Stimulated activated CD4-positive, alpha-beta T cell treated with anti-CD3 and anti-CD28 coated beads, Interleukin-15, amount 100 ng/mL, for 48 hours (primary cell): ENCODE measurements at places on chromosomes 7 and 10.

DNA sequence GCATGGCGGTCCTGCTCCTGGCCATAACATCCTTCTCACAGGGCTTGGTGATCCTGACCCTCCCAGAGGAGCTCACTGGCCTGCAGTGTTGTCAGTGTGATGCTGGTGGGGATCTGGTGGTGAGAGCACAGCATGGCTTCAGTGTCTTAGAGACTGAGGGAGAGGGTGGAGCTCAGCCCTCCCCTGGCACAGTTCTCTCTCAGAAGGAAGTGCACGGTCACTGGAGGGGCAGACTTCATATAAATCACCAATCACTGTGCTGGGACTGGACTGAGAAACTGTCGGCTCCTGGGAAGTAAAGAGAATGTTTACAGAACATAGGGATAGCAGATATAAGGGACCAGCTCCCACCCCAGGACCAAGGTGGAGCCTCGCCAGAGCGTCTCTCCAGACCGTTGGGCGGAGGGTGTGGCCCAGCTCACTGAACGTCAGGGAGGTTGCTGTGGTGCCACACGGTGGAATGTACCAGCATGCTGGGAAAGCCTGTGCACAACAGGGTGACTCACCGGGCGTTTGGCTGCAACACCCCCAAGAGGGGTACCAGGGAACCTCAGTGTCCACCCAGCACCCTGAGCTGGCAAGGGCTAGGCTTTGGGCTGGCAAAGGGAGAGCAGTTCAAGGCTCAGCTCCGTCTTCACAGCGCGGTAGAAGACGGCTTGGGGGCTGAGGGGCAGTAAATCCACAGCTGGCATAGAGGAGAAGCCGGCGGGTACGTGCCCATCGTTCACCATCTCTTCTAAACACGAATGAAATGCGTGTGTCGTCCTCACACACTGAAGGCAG lies 8.8 kb upstream of the GET4 start:
- DNase-seq = no peak

GRCh38 chr7:106883456-106884026 lies 18.5 kb downstream of the PIK3CG start:
- DNase-seq = no peak

GRCh38 chr10:184911-185310 lies 49.7 kb downstream of the ZMYND11 start:
- no peak for DNase-seq

DNA sequence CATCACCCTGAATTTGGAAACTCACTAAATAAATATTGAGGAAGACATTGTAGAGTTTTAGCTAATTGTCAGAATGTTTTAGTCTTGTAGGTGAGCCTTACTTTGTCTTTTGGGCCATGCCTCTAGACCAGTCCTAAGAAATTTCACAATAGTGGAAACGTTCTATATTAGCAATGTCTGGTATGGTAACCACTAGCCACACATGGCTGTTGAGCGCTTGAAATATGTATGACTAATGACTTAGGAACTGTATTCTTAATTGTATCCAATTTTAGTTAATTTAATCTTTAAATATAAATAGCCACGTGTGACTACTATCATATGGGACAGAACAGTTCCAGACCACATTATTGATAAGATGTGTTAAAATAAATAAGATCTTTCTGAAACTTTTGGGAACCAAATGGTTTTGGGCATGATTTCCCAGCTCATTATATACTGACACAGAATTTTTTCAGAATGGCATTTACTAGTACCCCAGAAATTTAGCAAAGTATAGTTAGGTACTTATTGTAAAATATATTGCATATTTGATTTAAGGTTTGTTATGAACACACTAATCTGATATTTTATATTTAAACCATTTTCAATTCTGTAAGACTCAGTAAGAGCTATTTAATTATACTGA lies 95.0 kb downstream of the VPS50 start:
- no peak for DNase-seq

- no peak for DNase-seq
Measured at GRCh38 chr7:129437190-129437589, 3.0 kb downstream of the STRIP2 start.

DNA sequence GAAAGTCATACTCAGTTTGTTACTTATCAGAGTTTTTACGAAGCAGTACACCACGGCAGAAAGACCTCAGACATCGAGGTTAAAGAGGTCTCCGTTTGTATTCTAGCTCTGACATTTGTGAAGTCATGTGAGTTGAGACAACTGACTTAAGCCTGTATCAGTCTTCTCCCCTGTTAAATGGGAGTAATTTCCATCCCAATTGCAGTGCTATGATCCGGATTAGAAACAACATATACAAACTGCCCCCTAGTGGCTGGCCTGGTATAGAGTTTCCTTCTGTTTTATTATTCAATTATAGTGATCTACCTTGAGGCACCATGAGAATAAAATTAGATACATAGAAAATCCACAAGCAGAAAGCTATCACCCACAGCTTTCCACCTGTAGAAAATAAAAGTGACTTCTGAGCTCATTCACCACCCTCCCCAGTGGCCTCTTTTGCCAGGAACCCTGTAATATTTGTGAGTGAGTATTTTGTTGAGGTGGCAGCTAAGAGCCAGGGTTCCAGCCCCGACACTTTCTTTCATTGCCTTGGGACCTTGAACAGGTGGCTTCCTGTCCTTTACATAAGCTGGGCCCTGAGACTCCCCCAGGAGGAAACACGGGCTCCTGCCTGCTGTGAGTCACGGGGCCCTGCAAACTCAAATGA lies 607.2 kb upstream of the MGMT start:
- DNase-seq = peak; percentile 4

DNA sequence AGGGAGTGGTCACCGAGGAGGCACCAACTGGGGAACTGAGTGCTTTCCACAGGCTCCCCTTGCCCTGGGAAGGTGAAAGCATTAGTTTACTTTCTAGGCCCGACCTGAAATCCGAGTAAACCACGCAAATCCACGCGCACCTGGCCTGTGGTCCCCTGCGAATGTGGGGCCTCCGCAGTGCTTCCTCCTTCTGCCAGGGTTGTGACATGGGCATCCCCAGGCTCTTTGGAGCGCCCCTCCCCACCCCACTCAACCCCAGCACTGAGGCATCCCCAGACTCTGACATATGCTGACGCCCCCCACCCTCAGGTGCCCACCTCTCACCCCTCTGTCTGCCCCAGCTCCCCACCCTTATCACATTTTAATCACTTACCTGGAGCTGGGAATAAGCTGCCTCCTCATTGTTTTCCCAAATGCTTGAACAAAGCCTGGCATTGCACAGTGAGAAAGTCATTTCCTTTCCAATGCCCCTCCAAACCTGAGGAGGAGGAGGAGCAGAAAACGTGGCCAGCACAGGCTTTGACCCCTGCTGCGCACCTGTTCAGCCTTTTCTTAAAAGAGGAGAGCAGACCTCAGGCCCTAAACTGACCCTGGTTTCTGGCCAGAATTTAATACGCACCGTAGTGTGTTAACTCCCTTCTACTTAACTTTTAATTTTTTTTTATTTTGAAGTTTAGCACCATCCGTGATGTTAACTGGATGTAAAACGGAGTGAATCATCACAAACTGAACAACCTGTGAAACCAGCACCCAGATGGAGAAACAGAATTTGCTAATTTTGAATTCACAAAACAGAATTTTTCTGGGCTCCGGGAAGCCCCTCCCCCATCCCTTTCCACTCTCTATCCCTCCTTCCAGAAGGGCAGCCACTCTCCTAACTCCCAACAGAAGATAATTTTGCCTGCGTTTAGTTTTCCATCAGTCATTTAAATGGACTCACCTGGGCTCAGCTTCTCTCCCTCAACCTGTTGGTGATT lies 129.4 kb downstream of the WDR11 start:
- no peak for DNase-seq

GRCh38 chr7:151671514-151671913 lies 151.8 kb upstream of the RHEB start:
- DNase-seq = no peak
